Posterior vena cava (tissue), 2 donors: ENCODE measurements at places on chromosomes 1 and 21. TPM values are rescaled to one million over a fixed set of nuclear protein-coding genes. Genes with fewer than 3 reads are reported as not detected.

The AADACL4 gene
- not detected for total RNA-seq

The NBPF4 gene
- total RNA-seq, result not detected

GRCh38 chr1:23184212-23184934, 15.7 kb upstream of the LUZP1 start:
- DNase-seq, result no peak

DNA sequence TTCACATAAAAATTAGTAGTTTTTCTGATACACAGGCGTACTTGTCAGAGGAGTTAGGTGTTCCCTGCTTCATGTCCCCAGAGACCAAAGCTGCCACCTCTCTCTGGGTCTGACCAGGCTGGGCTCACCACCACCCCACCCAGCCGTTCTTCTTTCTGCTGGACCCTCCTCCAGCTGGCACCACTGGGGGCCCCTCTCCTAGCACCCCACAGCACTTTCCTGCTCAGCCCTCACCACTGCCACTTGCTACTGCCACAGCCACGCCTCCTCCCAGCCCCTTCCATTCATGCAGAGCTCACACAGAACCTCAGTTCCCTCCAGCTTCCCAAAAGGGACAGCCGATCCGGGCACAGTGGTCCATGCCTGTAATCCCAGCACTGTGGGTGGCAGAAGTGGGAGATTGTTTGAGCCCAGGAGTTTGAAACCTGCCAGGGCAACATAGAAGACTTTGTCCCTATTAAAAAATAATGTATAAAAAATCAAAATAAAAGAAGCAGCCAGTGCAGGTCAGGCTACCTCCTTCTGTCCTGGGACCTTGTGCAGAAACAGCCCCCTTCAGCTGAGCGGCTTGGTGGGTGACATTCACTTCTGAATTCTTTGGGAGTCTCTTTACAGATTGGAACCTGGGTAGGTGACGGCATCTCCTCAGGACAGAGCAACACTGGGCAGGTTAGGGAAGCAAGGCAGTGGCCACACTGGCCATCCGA, 208.3 kb downstream of the TOMM20 start:
- DNase-seq, result peak; percentile 60

DNA sequence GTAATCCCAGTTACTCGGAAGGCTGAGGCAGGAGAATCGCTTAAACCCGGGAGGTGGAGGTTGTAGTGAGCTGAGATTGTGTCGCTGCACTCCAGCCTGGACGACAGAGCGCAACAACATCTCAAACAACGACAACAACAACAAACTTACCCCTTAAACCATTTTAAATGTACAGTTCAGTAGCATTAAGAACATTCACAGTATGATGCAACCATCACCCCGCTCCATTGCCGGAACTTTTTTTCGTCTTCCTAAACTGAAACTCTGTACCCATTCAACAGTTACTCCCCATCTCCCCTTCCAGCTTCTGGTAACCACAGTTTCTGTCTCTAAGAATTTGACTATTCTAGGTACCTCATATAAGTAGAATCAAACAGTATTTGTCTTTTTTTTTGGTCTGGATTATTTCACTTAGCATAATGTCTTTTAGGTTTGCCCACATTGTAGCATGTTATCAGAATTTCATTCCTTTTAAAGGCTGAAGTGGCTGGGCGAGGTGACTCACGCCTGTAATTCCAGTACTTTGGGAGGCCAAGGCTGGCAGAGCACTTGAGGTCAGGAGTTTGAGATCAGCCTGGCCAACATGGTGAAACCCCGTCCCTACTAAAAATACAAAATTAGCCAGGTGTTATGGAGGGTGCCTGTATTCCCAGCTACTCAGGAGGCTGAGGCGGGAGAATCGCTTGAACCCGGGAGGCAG, 19.6 kb downstream of the CA6 start:
- DNase-seq, result no peak
